ENCODE measurements at places on chromosomes 5 and 9.
A peak's percentile ranks its signal among the peaks of the same experiment; 100 is the strongest.

- no peak for DNase-seq
Observed at GRCh38 chr5:102668220-102668932, 86.7 kb upstream of the PAM start.

GRCh38 chr9:101566904-101567724, 27.7 kb downstream of the PPP3R2 start:
- DNase-seq = peak; percentile 18

DNA sequence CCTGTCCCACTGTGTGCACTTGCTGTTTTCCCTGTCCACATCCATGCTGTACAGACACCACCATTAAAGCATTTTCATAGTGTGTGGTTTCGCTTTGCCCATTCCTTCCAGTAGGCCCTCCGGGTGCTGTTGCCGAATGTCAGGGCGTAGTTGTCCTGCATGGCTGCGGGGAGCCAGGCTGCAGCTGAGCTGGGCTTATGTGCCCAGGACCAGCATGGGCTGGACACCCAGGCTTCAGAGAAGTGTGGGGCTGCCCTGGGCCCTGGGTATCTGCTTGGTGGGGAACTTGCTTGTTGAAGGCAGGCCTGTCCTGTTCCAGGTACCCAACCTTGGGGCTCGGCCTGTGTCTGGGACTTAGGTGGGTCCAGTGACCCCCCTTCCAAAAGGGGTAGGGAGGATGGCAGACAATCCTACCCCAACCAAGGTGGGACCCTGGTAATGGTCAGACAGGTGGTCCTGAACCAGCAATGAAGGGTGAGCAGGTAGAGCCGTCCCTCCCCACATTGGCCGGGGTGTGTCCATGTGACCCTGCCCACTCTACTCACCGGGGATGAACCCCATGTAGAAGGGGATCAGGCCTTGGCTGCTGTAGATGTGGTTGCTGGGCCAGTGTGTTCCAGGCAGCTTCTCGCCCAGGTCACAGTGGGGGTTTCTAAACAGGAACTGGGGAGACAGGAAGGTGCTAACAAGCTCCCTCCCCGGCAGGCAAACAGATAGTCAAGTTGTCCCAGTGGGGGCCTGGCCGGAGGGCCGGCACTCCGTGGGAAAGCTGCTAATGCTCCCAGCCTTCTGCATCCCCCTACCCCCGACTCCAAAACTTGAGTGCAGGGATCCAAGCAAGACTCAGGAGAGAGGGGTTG, 2.8 kb downstream of the TUBB4B start:
- DNase-seq = no peak

- no peak for DNase-seq
Observed at GRCh38 chr5:171882118-171882517, 96.5 kb downstream of the SMIM23 start.

DNA sequence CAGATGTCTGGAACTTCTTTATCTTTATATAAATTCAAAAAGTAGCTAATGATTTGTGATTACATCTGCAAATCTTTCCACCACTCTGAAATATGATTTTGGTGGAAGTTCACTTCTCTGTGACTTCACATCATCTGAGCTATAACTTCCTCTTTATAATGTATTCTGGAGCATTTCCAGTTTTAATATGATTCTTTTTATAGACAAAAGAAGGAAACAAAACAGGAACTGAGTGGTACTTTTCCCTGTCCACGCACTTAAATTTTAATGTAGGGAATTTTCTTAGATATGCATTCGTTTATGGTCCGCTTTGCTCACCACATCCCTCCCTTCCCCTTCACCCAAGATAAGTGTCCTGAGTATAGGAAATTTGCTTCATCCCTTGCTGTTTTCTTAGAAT, 333.5 kb downstream of the CHSY3 start:
- no peak for DNase-seq

GRCh38 chr5:135234666-135235401, 164.2 kb downstream of the MACROH2A1 start:
- no peak for DNase-seq

GRCh38 chr5:177980743-177981151, 15.3 kb downstream of the PROP1 start:
- DNase-seq = no peak

DNA sequence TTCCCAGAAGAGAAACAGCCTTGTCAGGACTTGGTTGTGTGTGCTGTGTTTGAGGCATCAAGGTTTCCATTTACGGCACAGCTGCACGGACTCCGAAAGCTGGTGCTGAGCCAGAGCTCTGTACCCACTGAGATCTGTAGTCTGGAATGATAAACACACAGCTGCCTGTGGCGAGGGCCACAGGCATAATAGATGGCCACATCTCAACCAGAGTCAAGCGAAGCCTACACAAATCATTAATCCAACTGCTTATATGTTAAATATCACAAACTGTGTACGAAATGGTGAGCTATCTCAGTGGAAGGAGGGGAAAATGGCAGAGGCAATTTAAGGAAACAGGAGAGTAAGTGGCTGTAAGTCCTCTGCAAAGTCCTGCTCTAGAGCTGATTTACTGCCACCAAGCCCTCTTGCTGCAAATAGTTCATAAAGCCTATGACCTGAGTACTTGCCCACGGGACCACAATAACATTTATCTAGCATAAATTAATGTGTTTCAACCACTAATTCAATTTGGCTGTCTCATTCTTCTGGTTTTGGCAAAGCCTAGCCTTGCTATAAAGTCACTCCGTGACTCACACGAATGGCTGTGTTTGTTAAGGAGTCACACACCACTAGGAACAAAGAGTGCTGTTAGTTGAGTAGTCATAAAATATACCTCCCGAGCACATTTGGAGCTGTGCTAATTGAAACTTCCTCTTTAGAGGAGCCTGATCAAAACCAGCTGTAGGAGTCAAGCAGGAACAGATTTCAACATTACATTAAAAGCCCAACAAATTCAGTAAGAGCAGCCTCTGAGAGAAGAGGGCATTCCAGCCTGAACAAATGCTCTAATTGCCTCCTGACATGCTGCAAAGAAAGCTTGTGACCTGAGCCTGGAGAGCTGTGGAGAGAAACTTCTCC, 738.6 kb upstream of the ZNF608 start:
- no peak for DNase-seq

DNA sequence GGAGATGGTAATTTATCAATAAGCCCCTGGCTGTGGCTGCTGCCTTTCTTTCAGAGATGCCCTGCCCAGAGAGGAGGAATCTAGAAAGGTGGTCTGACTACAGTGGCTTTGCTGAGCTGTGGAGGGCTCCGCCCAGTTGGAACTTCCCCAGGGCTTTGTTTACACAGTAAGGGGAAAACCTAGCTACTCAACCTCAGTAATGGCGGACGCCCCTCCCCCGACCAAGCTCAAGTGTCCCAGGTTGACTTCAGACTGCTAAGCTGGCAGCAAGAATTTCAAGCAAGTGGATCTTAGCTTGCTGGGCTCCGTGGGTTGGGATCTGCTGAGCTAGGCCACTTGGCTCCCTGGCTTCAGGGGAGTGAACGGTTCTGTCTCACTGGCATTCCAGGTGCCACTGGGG, 865.4 kb upstream of the ACO1 start:
- peak; percentile 17 for DNase-seq

- no peak for DNase-seq
Observed at GRCh38 chr5:78720227-78720985, 71.8 kb upstream of the LHFPL2 start.

- no peak for DNase-seq
Observed at GRCh38 chr9:81146241-81146640, 543.1 kb downstream of the TLE1 start.

DNA sequence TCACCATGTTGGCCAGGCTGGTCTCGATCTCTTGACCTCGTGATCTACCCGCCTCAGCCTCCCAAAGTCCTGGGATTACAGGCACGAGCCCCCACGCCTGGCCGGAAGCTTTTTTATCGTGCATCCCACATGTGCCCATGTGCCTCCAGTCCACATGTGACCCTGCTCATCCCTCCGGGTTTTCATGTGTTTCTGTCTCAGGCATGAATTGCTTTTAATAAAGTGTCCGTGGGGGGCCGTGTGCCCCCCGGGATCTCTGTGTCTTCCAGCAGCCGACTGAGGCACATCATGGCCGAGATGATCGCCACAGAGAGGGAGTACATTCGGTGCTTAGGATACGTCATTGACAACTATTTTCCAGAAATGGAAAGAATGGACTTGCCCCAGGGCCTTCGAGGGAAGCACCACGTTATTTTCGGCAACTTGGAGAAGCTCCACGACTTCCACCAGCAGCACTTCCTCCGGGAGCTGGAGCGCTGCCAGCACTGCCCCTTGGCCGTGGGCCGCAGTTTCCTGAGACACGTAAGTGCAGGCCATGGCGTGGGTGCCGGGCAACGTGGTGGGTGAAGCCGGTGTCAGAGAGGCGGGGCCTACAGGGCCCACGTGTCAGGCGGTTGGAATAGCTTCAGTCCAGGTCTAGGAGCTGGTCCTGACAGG, 22.1 kb upstream of the LRRC14B start:
- DNase-seq = no peak

GRCh38 chr9:92634712-92635605, 35.0 kb downstream of the IPPK start:
- DNase-seq = peak; percentile 64

- no peak for DNase-seq
Observed at GRCh38 chr5:39253196-39253595, 33.8 kb upstream of the FYB1 start.

GRCh38 chr5:15008476-15008875, 136.9 kb upstream of the ANKH start:
- no peak for DNase-seq

DNA sequence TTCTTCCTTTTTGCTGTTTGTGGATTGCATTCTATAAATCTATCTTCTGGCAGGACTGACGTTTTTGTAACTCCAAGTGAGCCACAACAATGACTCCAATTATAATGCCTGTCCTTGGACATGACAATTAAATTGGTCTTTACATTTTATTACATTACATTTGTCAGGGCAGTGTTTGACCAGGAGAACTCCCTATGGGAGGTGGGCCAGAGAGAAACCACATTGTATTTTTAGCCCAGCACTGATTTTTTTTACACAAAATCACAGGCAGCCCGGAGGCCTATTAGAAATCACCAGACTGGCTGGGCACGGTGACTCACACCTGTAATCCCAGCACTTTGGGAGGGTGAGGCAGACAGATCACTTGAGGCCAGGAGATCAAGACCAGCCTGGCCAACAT, 99.1 kb upstream of the SMC5 start:
- DNase-seq = no peak

- DNase-seq = no peak
Observed at GRCh38 chr5:127930311-127930710, 153.3 kb upstream of the SLC12A2 start.

DNA sequence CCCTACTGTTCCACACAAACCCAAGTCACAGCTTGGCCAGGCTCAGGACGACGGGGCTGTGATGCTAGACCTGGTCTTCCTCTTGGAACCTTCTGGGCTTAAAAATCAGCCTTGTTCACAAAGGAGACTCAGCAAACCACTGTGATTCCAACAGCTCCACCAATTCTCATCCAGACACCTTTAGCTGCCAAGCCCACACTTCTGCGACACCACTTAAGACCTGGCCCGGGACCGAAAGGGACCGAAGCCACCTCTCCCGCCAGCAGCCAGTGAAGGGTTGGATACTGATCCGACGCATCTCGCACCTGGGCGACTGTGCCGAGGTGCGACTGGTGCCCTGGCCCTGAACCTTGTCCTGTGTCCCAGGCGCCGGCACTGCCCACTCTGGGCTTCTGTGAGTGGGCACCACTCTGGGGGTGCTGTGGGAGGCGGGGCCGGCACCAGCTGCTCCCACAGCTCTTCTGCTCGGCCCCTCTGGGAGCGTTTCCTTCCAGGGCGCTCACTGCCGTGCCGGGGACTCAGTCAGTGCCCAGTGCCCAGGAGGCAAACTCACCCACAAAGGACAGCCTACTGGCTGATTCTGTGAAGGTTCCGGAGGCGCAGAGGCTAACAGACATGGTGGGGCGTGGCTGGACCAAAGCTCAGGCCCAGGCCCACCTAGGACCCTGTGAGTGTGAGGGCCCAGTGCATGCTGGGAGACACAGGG, 50.9 kb downstream of the EXD3 start:
- DNase-seq = no peak

- DNase-seq = no peak
Observed at GRCh38 chr9:110309681-110310080, 28.0 kb downstream of the TXNDC8 start.

DNA sequence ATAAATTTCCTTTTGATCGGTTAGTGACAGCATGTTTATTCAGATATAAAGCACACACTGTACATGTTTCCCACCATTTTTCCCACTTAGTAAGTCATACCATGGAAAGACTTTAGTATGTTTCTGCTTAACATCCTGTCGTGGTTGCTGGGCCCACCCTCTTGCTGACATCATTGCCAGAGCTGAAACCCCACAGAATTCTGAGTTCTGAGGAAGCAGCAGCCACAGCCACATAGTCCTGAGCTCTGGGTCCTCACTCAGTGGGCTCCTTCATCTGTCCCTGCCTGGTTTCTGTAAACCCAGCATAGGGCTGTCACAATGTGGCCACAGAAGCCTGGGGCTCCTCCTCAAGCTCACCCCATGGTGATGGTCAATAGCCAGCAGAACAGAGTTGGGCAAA, 441.5 kb downstream of the ENC1 start:
- DNase-seq = no peak

GRCh38 chr9:35748858-35749514, at the start of the genes GBA2 and RGP1:
GBA2 (minus strand) TSS chr9:35749228; CDS start chr9:35748704, 524 bp downstream.
RGP1 (plus strand) TSS chr9:35749287; CDS start chr9:35749756, 469 bp downstream.
- DNase-seq = peak; percentile 76

- no peak for DNase-seq
Observed at GRCh38 chr5:16271851-16272250, 92.3 kb upstream of the MARCHF11 start.

- no peak for DNase-seq
Observed at GRCh38 chr9:96025995-96026602, 150.6 kb downstream of the ERCC6L2 start.

GRCh38 chr5:81853030-81853357, 102.1 kb upstream of the SSBP2 start:
- DNase-seq = no peak

GRCh38 chr5:179357031-179357430, 11.8 kb upstream of the ADAMTS2 start:
- DNase-seq = no peak

GRCh38 chr9:21428235-21428634, 12.0 kb upstream of the IFNA1 start:
- no peak for DNase-seq

- no peak for DNase-seq
Observed at GRCh38 chr5:64158827-64159226, 6.8 kb upstream of the RNF180 start.

Measured in CD4-positive, alpha-beta T cell treated with Interferon alpha-2 for 1 hour (primary cell).